T-cell (primary cell): ENCODE measurements at places on chromosomes 7 and 10.

DNA sequence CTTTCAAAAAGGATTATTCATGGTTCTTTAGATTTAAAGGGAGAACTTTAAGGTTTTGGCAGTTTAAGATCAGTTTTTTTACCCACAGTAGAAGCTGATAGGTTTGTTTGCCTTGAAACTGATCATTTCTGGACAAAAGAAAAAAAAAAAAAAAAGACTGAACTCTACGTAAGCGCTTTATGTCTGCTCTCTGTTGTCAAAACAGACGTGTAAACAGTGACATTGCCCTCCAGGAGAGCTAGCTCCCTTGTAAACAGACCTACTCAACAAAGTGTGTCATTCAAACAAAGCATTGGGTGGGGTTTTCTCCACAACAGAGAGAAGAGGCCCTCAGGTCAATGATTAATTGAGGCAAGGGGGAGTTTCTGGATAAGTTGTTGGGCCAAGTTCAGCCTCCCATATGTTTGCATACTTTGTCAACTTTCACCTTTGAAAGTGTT, 568.1 kb upstream of the LRRN3 start:
- DNase-seq, result no peak

DNA sequence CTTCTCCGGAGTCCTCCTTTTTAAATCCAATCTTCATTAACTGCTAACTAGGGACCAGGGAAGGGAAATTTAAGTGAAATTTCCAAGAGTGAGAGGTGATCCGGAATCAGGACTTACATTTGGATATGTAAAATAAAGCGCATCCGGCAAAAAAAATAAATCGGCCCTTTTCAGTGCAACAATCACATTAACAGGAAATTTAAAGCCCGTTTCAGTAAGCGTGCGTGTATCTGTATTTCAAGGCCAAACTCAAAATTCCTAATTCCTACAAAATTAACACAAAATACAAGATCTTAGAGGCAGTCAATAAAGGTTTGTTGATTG, 771 bp downstream of the DNAJC9 start:
- no peak for DNase-seq

DNA sequence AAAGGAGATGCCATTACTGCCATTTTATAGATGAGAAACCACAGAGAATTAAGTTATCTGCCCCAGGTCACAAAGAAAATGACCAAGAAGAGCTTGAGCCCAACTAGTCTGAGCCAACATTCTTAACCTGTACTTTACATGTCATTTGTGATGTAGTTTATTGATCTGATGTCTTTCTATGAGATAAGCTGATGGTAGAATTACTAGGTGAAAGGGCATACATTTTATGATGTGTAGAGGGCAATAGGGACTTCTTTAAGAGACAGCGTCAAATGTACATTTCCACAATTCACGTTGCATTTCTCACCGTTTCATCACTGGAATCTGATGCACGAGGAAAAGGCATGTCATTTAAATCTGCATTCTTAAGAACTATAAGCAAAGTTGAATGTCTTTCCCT, 11.3 kb downstream of the ACSL5 start:
- no peak for DNase-seq

- no peak for DNase-seq
These were observed 115.9 kb upstream of the IFRD1 start for GRCh38 chr7:112334366-112334765.

GRCh38 chr10:36183056-36183455, 541.0 kb upstream of the FZD8 start:
- no peak for DNase-seq

DNA sequence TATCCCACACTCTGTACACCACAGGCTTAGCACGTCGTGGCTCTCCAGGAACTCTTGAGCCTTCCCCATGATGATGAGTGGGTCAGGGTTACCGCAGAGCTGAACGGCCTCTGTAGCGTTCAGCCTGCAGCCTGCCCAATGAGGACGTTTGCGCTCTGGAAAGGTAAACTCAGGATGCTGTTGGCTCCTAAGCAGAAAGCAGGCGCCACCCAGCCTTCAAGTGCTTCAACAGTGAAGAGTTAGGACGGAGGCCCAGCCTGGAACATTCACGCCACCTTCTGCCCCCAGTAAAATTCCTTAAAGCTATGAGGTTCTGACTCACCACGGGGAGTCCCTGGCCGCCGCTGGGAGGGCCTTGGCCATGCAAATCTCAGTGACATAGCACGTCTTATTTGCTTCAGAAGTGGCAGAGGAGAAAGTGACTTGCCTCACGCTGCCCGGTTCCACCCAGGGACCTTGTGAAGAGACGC, 161.5 kb upstream of the SH2B2 start:
- no peak for DNase-seq

GRCh38 chr7:80785276-80785675, 133.6 kb downstream of the SEMA3C start:
- no peak for DNase-seq

- peak; percentile 41 for DNase-seq
These were observed 67.6 kb upstream of the DDC start for GRCh38 chr7:50632561-50633413.

GRCh38 chr10:89164080-89164479, 43.0 kb downstream of the CH25H start:
- DNase-seq, result no peak
